ENCODE measurements at places on chromosomes 7 and 10.

GRCh38 chr7:110786328-110786965 lies 304.5 kb upstream of the LRRN3 start:
- no peak for DNase-seq

DNA sequence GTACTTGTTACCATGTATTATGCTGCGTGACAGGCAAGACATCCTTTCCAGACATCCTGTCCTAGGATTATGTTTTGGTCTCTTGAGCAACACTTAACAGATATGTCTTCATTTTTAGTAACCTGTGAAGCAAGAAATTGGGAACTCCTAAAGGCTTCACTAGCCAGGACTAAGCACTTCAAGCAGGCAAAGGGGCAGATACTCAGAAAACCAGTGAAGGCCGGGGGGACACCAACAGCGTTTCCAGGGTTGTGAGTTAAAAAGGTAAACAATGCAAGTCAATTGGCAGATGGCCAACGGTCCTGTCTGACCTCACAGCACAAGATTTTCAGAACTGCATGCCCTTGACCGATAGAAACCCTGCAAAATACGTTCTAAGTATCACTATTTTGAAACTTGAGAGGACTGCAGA lies 77.6 kb upstream of the SFMBT2 start:
- no peak for DNase-seq

- DNase-seq: no peak
These were observed 247.0 kb upstream of the MKI67 start for GRCh38 chr10:128373071-128373749.

DNA sequence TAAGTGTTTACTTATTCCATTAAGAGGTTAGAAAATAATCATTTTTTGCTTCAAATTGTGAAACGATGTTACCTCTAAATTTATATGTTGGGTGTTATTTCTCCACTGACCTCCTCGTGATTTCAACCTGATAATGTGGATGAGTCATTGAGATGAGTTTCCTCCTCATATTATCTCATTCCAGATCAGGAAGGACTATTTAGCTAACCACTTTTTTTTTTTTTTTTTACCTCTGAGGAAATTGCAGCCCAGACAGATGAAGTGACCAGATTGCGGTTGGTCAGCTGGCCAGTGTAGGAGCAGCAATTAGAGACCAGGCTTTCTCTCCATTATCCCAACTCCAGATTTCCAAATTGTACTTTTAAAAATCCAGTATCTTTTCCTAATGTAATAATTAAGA lies 248.7 kb downstream of the FZD1 start:
- no peak for DNase-seq

DNA sequence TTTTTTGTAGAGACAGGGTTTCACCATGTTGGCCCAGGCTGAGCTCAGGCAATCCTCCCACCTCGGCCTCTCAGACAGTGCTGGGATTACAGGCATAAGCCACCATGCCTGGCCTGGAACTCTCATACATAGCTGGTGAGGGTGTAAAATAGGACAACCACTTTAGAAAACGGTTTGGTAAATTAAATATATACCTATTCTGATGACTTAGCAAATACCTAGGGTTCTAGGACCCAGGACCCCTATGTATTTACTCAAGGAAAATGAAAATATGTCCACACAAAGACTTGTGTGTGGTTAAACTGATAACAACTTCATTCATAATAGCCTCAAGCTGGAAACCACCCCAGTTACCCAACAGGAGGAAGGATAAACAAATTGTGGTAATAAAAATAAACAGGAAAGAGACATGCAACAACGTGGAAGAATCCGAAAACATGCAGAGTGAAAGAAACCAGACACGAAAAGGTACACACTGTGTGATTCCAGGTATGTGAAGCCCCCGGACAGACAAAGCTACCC lies 52.7 kb downstream of the CARD11 start:
- DNase-seq: no peak

All from hematopoietic multipotent progenitor cell treated with erythropoietin and hydrocortisone succinate and interleukin-3 and kit ligand, for 17 days (in vitro differentiated cells).